NB4 (cell line): ENCODE measurements at places on chromosomes 6 and 20.
A peak's percentile ranks its signal among the peaks of the same experiment; 100 is the strongest.

DNA sequence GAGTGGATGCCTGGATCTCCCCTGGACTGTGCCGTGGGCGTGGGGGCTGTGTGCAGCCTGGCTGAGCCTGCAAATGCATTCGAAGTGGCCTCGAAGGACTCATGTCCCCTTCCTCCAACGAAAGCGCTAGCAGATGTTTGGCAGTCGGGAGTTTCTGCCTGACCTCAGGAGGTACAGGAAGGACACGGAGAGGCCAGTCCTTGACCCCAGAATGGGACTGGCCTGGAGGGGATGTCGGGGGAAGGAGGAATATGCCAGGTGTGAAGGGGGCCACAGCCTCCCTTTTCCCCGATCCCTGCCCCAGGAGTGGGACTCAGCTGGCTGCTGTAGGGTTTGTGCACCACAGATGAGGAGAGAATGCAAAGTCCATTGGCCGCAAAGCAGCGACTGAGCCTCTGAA, 45.6 kb downstream of the APCDD1L start:
- DNase-seq, result no peak

GRCh38 chr6:73043446-73043845, 181.8 kb downstream of the KHDC1L start:
- no peak for DNase-seq

DNA sequence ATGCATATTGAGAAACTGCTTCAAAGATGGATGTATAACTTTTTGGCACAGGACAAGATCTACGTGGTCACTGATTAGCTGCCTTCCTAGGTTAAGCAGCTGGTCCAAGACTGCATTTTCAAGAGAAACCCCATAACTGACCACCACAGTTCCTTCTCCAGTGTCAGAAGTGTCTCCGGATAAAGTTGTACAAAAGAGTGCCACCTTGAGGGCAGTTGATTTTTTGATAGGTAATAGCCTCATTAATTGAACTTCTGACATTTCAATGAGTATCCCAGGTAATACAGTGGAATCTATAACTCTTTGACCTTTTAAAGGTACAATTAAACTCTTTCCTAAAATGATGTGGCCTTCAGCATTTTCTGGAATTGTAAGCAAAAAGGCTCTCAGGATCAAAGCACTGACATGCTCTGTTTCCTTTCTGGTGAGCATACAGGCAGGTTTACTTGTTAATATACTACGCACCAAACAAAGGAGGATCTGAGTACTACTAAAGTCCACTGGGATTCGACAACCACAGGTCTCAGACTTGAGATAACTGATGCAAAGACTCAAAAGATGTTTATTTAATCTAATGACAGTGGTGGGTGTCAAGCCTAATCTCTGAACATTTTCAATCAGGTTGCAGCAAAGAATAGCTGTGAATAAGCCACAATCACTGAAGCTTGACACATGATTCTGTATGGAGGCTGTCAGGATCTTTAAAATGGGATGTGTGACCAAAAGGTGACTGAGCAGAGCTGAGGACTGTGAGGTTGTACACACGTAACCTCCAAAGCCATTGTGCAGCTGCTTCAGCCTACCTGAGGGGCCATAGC, 21.2 kb downstream of the MKKS start:
- no peak for DNase-seq

DNA sequence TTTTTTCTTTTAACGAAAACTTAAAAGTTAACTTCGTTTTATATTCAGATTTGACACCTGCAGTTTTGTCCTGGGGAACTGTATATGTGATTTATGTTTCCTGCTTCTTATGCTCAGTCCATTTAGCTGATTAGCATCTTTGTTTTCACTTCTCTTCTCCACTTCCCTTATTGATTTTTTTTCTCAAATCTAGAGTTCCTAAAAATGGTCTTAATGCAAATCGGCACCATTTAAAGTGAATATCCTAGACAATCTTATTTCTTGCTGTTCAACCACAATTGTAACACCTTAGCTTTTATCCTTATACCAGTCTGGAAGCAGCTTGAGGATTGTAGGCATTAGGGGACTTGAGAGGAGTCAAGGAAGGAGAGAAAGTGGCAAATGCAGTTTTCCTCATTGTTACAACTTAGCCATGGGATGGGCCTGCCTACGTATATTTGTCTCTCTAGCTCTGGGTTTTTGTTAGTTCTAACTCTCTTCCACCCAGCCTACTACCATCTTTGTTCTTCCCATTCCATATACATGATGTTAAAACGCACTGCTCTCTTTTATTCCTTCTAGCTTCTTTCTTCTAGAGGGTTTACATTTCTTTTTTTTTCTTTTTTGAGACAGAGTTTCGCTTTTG, 8.5 kb downstream of the QRSL1 start:
- DNase-seq, result no peak

GRCh38 chr20:37877832-37878772, 24.8 kb upstream of the VSTM2L start:
- no peak for DNase-seq

- peak; percentile 85 for DNase-seq
These were observed 2.9 kb upstream of the BMP6 start for GRCh38 chr6:7723041-7723447.

DNA sequence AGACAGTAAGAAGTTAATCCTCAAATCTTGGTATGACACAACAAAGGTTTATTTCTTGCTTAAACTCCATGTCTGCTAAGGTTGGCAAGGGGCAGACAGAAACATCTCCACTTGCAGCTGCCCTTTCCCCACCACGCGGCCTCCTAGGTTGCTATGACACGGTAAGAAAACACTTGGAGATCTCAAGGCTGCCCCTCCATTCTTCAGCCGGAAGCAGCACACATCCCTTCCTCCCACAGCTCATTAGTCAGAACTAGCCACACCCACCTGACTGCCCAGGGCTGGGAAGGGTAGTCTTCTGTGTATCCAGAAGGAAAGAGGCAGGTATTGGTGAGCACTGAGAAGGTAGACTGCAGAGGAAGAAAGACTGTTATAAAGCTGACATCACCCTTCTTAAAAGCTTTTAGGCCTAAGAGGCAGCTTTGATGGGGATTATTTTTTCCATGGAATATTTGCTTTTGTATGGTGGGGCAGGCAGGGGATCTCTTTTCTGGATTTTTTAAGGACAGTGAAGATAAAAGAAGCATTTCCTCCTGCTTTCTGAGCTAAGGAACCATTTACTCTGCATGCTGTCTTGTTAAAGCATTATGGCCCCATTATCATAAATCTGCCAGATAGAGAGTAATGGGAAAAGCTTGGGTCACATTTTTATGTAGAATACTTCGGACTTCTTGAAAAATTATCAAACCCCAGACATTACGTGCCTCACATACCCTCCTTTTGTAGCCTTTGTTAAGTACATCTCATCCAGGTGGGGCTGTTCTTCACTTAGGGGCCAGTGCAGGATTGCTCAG, 41.6 kb downstream of the MRAP2 start:
- no peak for DNase-seq

- DNase-seq, result no peak
These were observed 110.7 kb downstream of the PDE10A start for GRCh38 chr6:165552248-165552736.

DNA sequence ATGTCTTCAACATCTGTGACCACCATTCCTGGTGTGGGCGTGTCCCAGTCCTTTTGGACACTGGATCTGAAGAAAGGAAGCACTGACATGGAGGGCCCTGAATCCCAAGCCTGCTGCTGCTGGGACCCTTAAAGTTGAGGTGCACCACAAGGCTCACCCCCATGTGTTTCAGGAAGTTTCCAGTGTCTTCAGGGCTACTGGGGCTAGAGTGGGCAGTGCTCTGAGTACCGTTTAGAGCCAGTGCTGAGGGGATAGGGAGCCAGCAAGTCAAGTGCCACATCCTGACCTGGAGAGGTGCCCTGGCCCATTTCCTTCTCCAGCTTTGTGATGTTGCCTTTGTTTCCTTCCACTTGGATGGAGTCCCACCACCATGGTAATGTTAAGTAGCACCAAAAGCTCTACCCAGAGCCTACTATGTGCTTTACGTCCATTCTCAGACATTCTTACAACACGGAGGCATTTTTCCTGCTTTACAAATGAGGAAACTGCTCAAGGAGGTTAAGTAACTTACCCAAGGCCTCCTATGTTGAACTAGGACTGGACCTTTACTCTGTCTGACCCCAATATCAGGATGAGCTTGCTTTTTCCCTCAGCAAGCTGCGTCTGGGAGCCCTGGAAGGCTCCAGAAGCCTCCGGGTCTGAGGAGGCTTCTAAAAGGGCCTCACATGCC, 552 bp upstream of the DEF6 start:
- no peak for DNase-seq

DNA sequence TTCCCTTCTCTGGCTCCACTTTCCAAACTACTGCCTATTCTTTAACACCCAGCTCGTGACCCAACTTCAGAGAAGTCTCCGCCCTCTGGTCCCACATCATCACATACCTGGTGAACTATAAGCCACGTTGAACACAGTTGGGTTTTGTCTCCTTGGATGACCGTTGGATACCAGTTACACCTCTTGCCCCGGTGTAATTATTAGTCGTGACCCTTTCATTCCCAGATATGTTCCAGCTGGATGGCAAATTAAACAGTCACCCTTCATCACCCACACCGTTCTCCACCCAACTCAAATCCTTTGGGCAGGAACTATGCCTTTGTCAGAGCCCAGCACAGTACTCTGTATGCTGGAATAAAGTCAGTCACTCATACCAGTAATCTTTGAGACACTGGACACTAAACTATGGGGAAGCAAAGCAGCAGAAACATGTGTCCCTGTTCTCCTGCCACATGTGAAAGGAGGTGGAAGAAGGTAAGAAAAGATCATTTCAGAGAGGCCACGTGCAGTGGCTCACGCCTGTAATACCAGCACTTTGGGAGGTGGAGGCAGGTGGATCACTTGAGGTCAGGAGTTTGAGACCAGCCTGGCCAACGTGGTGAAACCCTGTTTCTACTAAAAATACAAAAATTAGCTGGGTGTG, 22.5 kb downstream of the PLAGL2 start:
- no peak for DNase-seq
